ENCODE measurements at places on chromosomes 5 and 9.
A peak's percentile ranks its signal among the peaks of the same experiment; 100 is the strongest.

GRCh38 chr9:89477811-89478630 is 19.9 kb downstream of the SEMA4D start:
- DNase-seq = no peak

- DNase-seq = no peak
Observed at GRCh38 chr9:87611776-87612175, 114.1 kb downstream of the DAPK1 start.

DNA sequence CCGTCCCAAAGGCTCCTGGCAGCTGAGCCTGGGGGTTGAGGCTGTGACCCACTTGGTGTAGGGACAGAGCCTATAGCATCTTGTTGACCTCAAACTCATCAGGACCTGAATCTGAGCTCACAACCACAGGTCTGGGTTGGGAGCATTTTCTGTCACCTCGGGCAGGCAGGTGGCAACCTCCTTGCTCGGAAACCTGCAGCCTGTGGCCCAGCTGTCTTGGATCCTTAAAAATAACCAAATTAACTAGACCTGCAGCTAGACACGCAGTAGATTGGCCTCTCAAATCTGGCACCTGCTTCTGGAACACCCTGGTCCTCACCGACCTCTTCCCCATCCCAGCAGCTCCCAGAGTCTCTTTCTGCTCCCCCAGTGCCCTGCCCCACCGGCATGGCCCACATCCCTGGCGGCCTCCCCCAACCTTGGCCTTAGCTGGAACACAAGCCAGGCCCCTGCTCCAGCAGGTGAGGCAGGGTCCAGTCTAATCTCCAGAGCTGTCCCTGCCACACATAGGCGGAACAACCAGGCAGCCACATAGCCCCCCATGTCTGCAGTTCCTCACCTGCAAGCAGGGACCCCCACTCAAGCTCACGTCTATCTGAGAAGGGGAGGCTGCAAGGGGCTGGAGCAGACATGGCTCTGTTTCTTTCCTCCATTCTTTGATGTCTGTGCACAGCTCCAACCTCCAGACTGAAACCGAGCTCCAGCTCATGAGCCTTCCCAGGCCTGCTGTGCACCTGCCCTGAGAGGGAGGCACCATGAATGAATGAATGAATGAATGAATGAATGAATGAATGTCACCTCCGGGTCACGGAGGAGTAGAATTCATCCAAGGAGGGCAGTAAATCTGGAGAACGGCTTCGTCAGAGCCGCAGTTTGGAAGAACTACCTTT is 28.3 kb downstream of the PAEP start:
- no peak for DNase-seq

DNA sequence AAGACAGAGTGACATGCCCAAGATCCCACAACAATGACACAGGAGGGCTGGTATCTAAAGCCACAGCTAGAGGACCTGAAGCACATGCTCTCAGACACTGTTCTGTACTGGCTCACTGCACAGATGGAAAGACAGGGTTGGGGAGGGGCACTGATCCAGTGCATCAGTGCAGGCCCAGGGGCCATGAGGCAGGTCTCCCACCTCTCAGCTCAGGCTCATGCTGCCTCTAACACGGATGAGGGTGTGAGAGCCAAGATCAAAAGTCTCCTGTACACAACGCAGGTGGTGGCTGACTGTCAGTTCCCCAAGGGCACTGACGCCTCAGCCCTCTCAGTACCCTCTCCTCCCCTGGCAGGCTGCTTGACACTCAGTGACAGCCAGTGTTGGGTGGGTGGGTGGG is 10.9 kb downstream of the RAPGEF1 start:
- no peak for DNase-seq

DNA sequence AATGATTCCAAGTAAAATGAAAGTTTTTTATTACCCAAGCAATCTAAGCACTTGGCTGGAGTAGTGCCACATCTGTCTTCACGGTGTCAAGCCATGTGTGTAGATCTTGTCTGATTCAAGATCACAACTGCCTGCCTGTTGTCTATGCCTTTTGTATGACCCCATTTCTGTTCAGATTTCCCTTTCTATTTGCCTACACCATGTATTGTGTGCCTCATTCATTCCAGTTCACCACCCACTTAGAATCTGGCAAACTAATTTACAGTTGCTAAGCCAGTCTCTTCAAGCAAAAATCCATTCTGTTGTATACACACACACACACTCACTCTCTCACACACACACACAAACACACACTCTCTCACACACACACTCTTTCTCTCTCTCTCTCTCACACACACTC is 33.7 kb downstream of the GLDC start:
- no peak for DNase-seq

DNA sequence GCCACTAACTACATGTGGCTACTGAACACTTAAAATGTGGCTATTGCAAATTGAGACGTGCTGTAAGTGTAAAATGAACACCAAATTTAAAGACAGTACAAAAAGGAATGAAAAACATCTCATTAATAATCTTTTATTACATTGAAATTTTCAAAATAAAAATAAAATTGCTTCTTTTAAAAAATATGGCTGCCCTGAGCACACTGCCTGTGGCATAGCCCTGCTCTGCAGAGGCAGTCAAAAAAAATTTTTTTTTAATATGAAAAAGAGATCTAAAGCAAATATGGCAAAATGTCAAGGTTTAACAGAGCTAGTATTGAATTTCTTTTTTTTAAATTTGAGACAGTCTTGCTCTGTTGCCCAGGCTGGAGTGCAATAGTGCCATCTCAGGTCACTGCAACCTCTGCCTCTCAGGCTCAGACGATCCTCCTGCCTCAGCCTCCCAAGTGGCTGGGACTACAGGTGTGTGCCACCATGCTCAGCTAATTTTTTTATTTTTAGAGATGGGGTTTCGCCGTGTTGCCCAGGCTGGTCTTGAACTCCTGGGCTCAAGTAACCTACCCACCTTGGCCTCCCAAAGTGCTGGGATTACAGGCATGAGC is 25.6 kb downstream of the CARNMT1 start:
- DNase-seq = no peak

GRCh38 chr5:169422087-169422486 is 121.1 kb upstream of the SLIT3 start:
- DNase-seq = no peak

DNA sequence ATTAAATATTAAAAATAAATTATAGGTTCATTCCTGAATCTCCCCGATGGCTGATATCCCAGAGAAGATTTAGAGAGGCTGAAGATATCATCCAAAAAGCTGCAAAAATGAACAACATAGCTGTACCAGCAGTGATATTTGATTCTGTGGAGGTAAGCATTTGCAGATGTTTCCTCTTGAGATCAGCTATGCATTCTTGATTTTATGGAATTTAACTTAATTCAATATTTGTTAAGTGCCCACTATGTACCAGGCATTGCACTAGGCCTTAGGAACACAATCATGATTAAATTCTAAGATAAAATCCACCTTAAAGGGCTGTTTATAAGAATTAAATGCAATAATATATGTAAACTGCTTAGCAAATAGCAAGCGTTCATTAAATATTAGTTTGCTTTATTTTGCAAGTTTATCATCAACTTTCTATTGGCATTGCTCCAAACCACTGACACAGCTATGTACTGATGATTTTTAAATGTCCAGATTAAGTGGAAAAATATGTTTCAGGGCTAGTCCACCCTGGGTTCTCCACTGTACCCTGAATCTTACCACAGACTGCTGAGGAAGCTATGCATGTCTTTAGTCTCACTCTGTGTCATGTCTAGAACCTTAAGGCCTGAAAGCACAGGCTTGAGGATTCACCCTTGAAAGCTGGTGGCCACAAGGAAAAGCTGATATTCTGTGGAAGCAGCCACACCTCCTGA is 33.2 kb downstream of the SLC22A4 start:
- DNase-seq = no peak

GRCh38 chr5:115469904-115470516 is 74.6 kb downstream of the FEM1C start:
- no peak for DNase-seq

DNA sequence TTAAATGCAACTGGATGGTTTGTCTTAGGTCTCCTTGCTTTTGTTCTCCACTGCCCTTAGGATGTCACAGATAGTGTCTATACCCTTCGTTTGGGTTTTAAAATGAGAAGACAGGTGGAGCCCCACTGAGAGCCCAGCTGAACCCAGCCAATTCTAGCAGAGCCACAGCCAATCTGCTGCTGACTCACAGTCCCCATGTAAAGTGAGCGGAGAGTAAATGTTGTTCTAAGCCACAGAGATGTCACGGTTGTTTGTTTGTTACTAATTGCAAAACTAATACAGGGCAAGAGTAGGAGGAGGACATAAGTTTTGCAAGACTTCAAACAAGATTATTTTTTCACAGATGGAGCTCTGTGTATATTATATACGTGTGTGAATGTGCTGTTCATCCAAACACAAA is 50.5 kb upstream of the AGXT2 start:
- DNase-seq = no peak

GRCh38 chr9:136563646-136564325 is 17.9 kb upstream of the NOTCH1 start:
- no peak for DNase-seq

GRCh38 chr5:156947925-156948324 is 15.1 kb downstream of the TIMD4 start:
- no peak for DNase-seq

DNA sequence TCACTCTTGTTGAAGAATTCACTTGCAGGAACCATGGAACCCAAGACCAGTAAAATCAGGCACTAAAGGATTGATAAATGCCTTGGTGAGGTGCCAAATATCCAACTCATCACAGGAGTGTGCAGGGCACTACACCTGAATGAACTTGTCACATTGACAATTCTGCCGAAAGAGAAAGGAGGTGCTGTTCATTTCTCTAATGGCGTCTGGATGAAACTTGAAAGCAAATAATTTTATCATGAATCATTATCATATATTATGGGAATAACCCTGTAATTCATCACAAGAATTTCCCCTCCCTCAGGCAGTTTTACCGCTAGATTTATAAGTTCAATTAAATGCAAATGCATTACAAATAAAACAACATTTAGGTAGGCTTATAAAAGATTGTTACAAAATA is 360.0 kb downstream of the GLIS3 start:
- DNase-seq = no peak

- no peak for DNase-seq
Observed at GRCh38 chr9:123389070-123389469, 33.1 kb downstream of the CRB2 start.

DNA sequence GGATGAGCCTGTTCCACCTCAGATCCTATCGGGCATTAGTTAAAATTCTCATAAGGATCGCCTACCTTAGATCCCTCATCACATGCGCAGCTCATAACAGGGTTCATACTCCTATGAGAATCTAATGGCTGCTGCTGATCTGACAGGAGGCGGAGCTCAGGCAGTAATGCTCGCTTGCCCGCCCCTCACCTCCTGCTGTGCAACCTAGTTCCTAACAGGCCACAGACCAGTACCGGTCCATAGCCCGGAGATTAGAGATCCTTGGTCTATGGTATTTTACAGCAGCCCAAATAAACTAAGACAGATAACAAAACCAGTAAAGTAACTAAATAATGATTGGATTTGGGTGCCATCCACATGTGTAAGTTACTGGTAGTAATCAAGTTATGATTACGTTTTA is 17.5 kb downstream of the GOLPH3 start:
- DNase-seq = no peak

DNA sequence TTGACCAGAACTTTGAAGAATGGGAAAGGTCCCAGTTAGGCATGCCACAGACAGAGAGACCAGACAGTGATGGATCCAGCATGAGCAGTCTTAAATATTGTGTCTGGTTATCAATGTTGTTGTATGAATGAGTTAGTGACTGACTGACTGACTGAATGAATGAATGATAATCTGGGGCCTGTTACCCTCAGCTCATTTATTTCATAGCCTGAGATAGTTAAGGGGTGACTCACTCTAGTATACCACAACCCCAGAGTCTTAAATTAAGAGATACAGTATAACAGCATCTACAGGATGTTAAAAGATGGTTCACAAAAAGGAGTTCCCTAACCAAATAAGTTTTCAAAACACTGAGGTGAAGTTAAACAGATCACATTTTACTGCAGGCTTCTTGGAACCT is 133.5 kb downstream of the SGCD start:
- DNase-seq = no peak

DNA sequence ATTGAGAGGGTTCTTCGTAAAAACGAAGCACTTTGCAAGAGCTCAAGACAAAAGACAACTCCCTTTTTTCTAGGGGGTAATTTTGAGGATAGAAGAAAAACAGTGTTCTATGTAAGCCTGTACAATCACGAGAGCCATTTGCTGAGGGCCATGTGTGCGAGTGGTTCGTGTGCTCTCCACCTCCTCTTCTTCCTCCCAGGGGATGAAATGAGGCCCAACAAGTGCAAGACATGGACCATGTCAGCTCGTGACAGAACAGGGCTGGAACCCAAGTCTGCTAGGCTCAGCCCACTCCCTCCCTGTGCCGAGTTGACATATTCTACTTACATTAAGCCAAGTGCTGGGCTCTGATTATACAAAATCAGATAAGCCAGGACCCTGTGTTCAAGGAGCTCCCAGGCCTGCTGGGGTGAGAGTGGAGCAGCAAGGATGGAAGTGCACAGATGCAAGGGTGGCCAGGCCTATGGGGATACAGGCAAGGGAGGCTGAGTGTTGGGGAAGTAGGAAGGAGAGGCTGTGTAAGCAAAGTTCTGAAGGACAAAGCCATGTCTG is 97.9 kb upstream of the MSX2 start:
- DNase-seq = no peak

- DNase-seq = no peak
Observed at GRCh38 chr5:6446042-6446441, 2.6 kb upstream of the UBE2QL1 start.

DNA sequence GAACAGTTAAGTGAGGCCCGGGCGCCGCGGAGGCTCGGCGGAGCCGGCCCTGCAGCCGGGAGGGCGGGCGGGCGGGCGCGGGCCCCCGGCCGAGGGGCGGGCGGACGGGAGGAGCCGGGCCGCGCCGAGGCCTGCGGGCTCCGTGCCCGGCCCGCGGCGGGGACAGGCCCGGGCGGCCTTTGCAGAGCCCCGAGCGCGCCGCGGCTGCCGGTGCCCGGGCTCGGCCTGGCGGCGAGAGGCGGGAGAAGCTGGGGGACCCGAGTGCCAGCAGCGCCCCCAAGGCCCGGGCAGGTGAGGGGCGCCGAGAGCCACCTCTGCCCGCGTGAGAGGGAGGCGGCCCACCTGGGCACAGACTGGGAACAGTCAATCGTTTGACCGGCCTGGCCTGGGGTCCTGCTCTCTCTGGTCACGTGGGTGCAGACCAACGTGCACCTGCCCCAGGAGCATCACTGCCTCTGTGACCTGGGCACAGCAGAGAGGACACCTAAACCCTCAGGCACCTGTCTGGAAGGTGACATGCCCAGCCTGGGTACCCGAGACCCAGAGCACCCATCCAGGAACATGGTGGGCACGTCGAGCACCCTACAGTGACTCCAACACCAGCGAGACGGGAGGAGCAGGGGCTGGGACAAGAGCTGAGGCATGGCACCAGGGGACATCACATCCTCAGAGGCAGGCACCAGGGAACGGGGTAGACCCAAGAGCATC is 531 bp downstream of the MVB12B start:
- peak; percentile 70 for DNase-seq

- DNase-seq = no peak
Observed at GRCh38 chr5:14675865-14676300, 11.4 kb downstream of the OTULIN start.

Data from right kidney (tissue), 9 donors.